ENCODE measurements at places on chromosomes 11 and 22.
A peak's percentile ranks its signal among the peaks of the same experiment; 100 is the strongest.

- DNase-seq, result no peak
These were observed 1.8 kb downstream of the PHOX2A start for GRCh38 chr11:72242141-72242540.

- no peak for DNase-seq
These were observed at the start of gene IFTAP for GRCh38 chr11:36594316-36594989. TSS of gene IFTAP (plus strand) at chr11:36594502. CDS start at chr11:36610104, 15,602 bp downstream.

DNA sequence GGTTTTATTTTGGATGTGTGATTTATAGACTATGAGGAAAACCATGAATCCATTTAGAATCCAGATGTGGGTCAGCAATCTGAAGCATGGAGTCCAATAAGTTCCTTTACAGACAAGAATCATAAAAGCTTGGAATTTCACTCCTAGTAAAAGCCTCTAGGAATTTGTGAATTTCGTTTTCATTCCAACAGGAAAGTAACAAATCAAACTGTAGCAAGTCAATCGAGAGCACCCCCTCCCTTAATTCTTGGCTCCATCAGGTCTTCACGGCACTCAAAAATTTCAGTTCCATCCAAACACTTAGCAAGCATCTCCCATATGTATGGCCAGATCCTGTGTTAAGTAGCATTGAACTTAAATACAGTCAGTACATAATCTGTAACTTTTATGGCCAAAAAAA, 143.6 kb upstream of the POU2AF2 start:
- no peak for DNase-seq

GRCh38 chr11:47373876-47374719, 4.2 kb downstream of the SPI1 start:
- peak; percentile 71 for DNase-seq

GRCh38 chr22:32644252-32645100, 157.0 kb upstream of the TIMP3 start:
- peak; percentile 29 for DNase-seq

- no peak for DNase-seq
These were observed 11.0 kb upstream of the CWF19L2 start for GRCh38 chr11:107468596-107468995.

- peak; percentile 93 for DNase-seq
These were observed at the start of gene RAB36 for GRCh38 chr22:23144932-23145877. TSS of gene RAB36 (plus strand) at chr22:23145477. CDS start at chr22:23146617, 1,140 bp downstream.

DNA sequence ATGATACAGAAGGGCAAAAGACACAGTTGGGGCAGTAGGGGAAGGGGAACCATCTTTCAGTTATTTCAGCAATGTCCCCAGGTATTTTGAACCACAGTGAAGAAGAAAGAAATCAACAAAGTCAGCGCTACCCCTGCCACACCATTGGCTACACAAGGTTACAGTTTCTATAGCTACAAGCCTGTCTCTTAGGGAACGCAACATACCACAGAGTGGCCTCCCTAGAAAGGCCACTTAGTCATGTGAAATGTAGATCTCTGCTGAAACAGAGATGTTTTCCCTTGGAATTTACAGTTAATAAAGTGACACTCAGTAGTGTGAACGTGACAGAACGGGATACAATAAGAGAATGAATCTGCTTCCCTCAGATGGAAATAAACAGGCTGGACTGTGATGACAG, 54.6 kb downstream of the MCHR1 start:
- no peak for DNase-seq

GRCh38 chr11:93572171-93572570, 29.0 kb upstream of the SMCO4 start:
- DNase-seq, result no peak

GRCh38 chr11:58061813-58062212, 31.1 kb downstream of the OR6Q1 start:
- DNase-seq, result no peak

DNA sequence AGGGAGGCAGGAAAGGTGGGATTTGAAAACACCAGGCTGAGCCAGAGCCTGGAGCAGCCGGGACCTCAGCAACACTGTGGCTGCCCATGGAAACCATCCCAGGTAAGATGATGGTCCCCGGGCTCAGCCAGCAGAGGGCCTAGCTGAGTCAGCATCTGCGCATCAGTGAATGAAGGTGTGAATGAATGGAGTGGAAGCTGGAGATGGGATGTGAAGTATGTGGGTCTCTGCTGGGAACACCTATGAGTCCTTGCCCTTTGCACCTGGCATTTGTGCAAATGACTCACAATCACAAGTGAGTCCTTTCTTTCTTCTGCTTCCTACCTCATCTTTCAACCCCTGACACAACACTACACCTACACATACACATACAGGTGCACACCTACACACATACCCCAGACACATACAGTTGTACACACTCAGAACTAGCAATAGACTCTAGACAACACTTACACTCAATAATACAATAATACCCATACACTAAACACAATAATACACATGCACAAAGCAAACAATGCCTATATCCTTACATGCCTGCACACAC, 62.8 kb upstream of the PRDM11 start:
- DNase-seq, result no peak

- no peak for DNase-seq
These were observed 47.1 kb downstream of the RRP8 start for GRCh38 chr11:6556139-6556949.

GRCh38 chr11:2549491-2549875, 104.7 kb downstream of the KCNQ1 start:
- DNase-seq, result no peak

GRCh38 chr11:34613015-34613414, 7.9 kb upstream of the EHF start:
- no peak for DNase-seq

DNA sequence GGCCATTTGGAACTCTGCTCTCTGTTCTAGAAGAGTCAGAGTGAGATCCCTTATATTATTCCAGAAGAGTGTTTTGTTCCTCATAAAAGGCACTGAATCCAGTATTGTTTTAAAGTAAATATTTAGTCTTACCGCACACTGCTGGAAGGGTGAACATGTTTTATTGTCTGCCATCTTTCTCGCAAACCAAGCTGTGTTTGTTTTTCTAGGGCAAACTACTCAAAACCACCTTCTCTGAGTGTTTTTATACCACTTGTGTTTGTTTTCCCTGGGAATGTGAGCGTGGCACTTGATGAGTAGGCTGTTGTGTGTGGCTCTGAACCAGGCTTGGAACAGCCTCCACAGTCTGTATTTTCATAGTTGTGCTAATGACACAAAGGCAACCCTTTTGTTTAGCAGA, 89.8 kb downstream of the DBX1 start:
- DNase-seq, result no peak

DNA sequence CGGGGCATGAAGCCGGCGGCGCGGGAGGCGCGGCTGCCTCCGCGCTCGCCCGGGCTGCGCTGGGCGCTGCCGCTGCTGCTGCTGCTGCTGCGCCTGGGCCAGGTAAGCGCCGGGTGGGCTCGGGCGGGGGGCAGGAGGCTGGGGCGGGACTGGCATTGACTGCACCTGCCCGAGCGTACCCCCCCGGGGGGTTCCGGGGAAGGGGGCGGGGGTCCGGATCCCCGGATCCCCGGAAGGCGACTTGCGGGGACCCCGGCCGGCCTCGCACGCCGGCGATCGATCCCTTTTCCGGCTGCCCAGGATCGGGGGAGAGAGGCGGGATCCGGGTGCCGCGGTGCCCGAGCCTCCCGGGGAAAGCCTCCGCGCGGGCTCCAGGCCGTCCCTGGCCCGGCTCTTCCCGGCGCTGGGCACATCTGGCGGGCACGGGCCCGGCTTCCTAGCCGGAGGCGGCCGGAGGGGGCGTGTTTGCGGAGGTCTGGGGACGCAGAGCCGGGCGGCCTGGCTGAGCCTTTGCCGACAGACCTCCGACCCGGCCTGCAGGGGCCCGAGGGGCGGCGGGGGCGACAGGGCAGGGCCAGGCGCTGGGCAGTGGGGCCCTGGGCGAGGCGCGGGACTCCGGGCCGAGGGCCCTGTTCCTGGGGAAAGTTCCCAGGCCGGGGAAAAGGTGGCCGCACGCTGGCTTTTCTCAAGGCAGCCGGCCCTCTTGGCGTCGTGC, 705 bp downstream of the PTPRJ start:
- no peak for DNase-seq

GRCh38 chr22:49957826-49958365, 2.7 kb upstream of the PIM3 start:
- DNase-seq, result no peak

GRCh38 chr11:86741484-86741835, 58.9 kb upstream of the PRSS23 start:
- DNase-seq, result no peak

DNA sequence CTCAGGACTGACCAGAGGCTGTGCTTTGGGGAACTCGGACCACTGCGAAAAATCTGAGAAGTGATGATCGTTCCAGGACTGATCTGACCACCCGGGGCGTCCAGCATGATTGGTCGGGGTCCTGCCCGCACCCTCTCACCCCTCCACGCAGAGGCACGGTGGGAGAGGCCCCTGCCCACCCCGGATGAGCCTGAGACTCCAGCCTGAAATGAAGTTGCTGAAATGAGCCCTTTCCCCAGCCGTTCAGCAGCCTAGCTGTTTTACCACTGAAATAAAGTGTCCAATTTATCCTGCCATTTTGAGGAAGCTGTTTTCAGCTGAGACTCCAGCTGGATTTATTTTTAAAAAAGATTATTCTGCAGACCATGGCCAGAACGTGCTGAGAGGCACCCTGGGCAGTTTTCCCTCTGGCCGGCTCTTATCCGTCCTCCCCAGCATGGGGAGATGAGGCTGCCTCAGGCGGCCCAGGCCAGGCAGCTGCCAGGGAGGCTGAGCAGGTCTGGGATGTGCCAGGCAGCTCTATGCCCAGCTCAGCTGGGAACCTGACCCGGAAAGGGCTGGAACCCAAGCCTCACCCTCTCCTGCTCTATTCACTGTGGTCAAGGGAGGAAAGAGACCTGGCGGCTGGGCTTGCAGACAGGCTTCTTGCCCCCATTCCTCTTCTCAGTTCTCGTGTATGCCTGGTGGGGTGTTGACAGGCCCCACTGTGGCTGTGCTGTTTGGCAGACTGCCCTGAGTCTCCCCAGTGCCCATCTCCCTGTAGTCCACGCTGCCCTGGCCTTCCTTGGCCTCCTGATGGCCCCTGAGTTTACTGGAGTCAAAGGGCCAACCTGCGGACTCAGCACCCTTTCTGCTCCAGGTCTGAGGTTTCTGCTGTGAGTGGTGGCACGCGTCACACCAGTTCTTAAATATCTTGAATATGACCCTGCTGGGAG, 161.0 kb upstream of the B3GAT1 start:
- no peak for DNase-seq

DNA sequence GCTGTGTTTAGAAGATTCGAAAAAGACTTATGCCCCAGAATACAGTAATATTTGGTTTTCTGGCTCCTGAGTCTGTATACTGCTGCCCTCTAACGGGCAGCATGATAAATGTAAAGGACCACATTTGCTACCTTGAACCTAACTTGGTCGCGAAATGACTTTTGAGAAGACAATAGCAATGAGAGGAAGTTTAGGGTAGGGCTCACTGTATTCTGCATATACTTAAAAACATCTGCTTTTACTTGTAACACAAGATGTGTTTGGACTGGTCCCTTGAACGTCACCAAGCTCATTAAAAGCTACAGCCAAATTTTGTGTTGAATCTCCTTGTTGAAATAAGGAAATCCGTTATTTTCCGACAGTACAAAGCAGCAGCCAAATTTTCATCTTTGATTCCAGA, 309.1 kb downstream of the SWAP70 start:
- no peak for DNase-seq

- no peak for DNase-seq
These were observed 19.6 kb upstream of the TBCEL start for GRCh38 chr11:121004206-121004840.

GRCh38 chr11:31240340-31240904, 129.1 kb downstream of the DCDC1 start:
- no peak for DNase-seq

- no peak for DNase-seq
These were observed 655.1 kb upstream of the ARHGAP42 start for GRCh38 chr11:100031973-100032372.

DNA sequence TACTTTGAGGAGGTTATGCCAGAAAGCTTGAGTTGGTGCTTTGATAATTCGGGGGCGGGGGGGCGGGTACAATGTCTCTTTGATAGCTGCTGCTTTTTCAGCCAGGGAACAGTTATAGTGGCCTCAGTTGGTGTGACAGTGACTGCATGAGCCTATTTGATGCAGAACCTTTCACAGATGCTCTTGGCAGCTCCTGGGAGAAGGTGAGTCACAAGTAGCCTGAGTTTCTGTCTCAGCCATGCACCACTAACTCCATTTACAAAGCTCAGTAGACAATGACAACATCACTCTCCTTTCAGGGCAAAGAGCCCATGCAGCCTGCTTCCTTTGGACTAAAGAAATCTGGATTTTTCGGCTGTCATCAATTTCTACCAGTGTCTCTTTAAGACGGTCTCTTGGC, 42.1 kb upstream of the SEZ6L start:
- DNase-seq, result no peak

DNA sequence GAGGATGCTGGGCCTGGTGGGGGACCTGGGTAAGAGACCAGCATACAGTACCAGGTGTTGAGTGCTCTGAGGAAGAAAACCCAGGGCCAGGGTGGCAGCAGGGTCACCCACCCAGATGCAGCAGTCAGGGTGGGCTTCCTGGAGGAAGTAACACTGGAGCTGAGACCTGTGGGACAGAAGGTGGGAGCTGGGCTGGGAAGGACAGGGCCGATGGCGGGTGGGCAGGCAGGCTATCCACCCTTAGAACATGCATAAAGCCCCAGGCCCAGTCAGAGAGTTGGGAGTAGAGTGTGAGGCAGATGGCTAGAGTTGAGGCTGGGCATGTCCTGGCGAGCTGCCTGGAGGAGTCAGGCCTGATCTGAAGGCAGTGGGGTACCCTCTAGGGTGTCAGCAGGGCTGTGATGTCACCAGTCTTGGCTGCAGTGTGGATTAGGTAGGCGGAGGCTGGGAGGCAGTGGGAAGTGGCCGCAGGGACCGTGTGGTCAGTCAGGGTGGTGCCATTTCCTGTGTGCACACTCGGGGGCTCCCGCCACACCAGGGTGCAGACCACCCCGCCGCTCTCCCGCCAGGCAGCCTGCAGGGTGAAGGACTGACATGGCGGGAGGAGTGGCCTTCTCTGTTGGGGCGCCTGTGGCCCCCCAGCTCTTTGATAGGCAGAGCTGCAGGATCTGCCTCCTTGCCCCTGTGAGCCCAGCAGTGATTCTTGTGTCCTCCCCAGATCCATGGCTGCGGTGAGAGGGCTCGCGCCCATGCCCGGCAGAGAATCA, 35.3 kb downstream of the IGHMBP2 start:
- no peak for DNase-seq

GRCh38 chr11:701741-702461, 4.1 kb upstream of the EPS8L2 start:
- DNase-seq, result no peak

GRCh38 chr22:49449811-49450446, 377.7 kb downstream of the BRD1 start:
- no peak for DNase-seq

GRCh38 chr22:22745225-22746060, 101.0 kb downstream of the GGTLC2 start:
- DNase-seq, result no peak

DNA sequence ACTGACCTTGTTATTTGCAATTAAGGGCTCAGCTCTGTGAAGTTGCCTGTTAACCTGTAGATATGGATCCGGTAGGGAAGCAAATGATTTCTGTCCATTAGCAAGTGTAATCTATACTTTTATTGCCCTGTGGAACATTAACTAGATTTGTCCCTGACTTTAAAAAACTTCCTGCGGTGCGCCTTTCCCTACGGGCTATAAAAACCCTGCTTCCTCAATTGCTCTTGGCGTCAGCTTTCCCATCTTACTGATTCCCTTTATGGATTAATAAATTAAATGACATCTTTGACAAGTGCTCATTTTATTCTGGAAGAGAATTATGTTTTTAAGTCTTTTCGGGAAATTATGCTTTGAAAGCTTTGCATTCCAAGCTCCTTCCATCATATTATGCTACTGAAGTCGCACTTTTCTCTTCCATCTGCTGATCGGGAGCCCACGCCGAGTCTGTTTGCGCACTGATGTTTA, 18.3 kb upstream of the CLMP start:
- DNase-seq, result no peak
